ENCODE measurements at places on chromosomes 3 and 15.

DNA sequence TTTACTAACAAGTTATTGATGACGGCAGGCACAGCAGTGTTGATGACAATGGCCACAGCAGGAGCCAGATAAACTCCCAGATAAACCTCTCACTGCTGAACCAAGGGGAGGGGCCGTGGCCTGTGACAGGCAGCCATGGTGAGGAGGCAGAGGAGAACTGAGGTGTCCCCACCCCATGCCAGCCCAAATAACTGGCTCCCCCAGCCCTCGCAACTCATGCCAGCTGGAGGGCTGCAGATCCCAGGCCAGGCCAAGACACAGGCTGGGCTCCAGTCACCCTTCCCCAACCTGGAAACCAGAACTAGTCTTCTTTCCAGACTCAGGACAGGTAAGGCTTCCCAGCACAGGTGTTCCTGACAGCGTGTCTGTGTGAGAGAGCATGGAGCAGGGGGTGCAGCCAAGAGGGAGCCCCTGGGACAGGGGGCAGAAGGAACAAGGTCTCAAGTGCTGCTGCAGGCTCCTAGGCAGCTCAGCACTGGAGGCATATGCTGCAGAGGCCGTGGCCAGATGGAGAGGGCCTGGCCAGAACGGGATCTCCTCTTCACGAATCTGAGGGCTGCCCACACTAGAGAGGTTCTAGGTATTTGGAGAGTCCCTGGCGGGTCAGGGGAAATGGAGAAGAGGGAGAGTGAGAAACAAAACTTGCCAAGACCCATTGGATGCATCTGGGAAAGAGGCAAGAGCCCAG, 15.9 kb downstream of the PLA2G4F start:
- DNase-seq, result peak; percentile 21

DNA sequence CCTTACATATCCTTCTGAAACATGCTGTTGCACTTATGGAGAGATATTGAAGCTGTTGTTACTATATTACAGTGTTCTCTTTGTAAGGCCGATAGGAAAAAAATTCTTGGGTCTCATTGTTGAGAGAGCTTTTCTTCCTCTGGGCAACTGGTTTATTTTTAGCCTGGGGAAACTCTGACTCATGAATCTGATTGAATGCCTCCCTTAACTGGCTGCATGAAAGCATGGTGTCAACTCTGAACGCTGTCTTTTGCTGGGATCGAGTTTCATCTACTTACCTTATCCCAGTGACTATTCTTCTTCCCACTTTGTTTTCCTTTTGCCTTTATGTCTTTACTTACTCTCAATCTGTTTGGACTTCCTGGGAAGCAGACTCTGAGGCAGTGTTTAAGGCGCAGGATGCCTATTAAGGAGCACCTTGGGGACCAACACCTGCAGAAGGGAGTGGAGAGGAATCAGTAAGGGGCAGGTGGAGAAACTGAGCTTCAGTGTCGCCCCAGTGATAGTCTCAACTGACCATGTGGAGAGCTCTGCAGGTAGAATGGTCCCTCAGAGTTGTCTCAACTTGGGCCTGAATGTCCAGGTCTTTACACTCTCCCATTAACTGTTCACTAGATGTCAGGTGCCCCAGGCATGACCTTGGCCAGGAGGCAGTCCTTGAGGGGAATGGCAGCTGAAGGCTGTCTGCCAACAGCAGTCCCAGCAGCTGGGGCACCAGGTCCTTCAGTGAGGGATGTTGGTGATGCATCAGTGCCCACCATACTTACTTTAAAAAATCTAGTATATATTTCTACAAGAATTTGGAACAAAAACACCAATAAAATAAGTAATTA, 88.9 kb upstream of the CCNL1 start:
- no peak for DNase-seq

DNA sequence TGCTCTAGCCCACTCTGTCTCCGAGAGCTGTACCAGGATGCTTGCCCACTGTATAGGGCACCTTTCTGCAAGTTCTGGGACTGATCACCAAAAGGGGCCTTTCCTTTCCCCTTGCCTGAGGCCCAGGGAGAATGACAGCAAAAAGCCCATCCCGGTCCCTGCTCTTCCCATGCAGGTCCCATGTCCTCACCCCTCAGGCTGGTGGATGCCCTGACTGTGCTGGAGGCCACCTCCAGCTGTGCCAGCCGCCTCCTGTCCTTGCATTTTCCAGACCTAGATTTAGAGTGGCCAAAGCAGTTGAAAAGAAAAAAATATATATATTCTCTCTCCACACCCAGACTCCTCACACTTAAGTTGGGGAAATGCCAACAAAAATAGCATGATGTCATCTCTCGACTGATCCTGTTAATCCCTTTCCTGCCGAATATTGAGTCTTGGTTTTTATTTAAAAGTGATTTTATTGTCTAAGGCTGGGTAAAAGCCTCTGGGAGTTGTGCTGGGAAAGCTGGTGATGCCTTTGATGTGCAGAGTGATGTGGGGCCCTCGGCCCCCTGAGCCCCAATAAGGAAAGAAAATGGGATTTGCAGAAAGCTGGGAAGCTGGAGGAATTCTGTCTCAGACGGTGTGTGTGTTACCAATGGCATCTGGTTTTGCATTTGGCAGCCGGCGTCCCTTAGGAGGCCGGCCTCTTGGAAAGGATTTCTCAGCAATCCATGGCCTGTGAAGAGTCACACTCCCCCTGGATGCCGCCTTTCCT, 29.3 kb upstream of the TPM1 start:
- DNase-seq, result no peak

DNA sequence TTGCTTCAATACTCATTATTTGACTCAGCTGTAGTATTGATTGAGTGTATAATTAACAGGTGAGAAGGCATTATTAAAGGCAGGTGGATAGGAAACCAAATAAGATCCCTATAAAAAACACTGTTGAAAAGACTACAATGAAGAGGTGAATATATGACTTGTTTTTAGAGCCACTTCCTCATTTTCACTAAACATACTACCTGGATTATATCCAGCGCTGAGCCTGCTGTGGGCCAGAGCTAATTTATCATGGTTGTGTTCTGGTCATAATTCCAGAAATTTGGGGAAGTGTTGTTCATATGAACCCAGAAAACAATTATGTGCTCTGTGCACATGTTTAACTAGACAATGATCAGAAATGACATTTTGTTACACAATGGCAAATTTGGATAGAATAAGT, 235.3 kb upstream of the MME start:
- no peak for DNase-seq

GRCh38 chr3:17605032-17605431, 137.4 kb downstream of the TBC1D5 start:
- DNase-seq, result no peak

DNA sequence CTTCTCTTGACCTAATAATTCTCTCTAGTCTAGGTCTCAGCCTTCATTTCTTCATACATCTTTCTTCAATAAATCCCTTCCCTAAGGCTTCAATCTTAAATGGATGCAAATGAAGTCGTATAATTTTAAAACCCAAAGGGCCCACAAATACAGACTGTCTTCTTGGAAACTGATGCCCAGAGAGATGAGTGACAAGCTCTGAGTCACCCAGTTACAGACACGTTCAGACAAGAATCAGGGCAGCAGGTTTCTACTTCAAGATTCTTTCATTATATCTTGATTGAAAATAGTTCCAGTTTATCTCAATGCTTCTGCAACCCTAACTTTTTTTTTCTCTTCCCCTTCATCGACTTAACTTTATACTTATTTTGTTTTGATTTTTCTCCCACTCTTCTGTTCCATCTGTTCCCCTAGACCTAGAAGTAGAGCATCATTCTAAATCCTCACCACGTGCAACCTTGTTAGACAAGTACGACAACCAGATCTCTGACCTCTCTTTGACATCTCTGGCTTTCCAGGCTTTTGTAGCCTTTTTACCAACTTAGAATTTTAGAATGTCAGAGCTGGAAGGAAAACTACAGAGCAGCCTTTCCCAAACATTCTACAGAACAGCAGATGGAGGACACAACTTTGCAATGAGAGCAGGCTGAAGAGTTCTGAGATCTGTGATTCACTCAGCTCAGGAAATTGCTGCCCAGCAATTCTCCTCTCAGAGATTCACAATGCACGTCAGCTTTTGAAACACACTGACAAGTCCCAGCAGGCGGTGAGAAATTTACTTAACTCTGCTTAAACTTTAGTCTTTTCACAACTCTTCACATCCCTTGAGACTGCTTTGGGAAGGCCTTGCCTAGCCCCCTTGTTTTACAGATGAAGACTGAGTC, 25.3 kb downstream of the NCEH1 start:
- DNase-seq, result no peak

GRCh38 chr15:39592500-39592899, 11.6 kb downstream of the THBS1 start:
- no peak for DNase-seq

DNA sequence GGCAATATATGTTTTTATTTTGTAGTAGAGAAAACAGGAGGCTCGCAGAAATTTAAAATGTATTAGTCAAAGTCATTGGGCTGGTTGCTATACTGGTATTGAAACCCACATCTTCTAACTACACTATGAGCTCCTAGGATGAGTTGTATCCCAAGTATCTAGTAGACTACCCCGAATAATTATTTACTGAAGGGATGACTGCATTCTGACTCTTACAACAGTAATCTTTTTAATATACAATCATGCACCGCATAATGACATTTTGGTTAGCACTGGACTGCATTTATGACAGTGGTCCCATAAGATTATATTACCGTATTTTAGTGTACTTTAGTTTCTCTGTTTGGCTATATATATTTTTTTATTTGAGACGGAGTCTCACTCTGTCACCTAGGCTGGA, 15.3 kb downstream of the PIGB start:
- DNase-seq, result no peak

GRCh38 chr3:151925876-151926275, 52.4 kb downstream of the SUCNR1 start:
- DNase-seq, result no peak

DNA sequence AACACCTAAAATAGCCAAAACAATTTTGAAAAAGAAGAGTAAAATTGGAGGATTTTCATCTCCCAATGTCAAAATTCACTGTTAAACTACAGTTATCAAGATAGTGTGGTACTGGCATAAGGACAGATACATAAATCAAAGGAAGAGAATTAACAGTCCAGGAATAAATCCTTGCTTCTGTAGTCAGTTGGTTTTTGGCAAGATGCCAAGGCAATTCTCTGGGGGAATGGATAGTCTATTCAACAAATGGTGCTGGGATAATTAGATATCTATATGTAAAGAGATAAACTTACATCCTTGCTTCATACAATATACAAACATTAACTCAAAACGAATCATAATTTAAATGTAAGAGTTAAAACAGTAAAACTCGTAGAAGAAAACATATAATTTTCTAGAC, 57.9 kb upstream of the SELENOK start:
- DNase-seq, result no peak

- peak; percentile 62 for DNase-seq
Observed at GRCh38 chr3:150761831-150762661, 923 bp downstream of the SIAH2 start.

DNA sequence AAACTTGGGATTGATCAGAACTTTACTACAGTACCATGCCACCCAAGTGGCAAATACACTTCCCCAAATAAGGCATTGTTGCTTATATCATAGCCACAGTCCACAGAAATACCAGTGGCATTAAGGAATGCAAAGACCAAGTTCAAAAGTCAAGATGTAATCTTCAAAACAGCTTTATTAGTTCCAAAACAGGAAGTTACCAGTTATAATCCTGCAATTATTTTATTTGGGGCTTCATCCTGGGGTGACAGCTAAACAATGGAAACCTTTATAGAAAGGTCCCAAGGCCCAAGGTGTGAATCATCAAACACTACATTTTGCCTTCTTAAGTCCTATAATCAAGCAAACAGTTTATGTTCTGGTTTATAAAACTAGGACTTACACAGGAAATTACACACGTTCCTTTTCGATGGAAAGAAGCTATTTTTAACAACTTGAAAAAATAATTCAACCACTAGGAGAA, 30.3 kb upstream of the RNF7 start:
- DNase-seq, result no peak

DNA sequence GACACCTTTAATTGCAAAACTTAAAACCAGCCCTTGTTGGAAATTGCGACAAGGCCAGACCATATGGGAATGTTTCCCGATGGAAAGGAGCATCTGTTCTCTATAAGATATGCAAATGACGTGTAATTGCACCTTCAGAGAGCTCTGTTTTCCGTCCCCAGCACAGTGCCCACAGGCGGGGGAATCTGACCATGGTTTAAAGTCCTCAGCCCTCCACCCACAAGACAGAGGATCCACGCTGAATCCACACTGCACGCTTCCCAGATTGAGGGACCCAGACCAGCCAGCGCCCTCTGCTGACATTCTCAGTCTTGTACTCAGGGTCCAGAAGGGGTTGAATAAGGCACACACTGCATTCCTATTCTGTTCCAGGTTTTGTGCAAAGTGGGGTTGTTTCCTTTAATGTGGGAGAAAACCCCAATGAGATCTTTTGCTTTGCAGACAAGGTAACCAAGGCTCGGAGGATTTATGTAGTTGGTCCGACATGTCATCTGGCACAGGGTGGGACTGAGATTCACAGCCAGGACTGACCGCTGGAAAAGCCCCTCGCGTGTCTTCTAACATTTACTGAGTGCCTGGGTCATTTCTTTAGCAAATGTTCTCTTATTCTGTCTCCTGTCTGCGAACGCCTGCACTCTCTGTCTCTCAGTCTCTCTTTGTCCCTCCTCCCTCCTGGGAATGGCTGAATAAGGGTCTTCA, 36.8 kb upstream of the KLHL25 start:
- peak; percentile 79 for DNase-seq

DNA sequence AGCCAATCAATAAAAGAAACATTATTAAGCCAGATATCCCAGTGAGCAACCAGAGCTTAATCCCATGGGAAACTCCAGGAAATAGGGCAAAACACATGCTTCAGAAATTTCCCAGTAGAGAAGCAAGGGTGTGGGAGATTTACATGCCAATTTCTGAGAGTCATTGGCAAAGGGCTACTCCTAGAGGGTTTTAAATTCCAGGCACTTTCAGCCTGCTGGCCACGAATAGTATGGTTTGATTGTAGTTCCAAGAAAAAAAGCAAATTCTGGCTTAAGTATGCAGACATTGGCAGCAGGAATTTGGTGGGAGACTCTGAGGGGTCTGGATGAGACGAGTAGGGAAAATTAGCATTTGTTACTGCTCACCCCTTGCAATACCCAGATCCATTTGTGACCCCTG, 402.1 kb upstream of the SUCLG2 start:
- no peak for DNase-seq
